ENCODE measurements at places on chromosomes 1 and 21. TPM values are rescaled to one million over a fixed set of nuclear protein-coding genes. Genes with fewer than 3 reads are reported as not detected.

GRCh38 chr1:86487811-86488141 is 19.0 kb downstream of the CLCA1 start:
- H3K4me1 ChIP-seq, result no peaks in the 10 kb centered on the region
- no peak overlapping the region for H3K27ac ChIP-seq
- DNase-seq, result no peak
- no peaks in the 10 kb centered on the region for H3K27me3 ChIP-seq
- no peaks in the 10 kb centered on the region for H3K36me3 ChIP-seq

DNA sequence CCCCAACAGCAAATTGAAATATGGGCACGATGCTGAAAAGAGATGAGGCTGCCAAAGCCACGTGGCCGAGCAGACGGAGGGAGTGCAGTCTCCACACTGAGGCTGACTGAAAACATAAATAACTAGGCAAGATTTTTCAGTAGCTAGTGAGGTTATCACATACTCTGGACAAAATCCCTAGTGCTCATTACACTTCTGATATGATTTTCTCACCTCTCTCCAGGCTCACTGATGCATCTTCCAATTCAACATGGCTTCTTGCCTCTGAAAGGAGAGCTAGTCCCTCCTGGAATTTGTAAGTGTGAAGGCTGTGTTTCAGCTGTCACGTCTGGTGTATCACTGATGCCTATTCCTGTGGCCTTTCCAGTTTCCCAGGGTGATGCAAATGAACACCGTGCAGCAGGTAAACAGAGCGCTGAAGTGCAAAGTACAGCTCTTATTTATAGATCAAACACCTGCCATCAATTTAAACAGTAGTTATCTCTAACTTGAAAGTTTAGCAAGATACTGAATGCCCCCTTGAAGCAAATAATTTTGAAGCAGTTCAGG is 656.1 kb downstream of the KIF26B start:
- no peaks in the 10 kb centered on the region for H3K27me3 ChIP-seq
- H3K4me3 ChIP-seq, result no peak overlapping the region
- no peaks in the 10 kb centered on the region for H3K36me3 ChIP-seq
- DNase-seq, result no peak

DNA sequence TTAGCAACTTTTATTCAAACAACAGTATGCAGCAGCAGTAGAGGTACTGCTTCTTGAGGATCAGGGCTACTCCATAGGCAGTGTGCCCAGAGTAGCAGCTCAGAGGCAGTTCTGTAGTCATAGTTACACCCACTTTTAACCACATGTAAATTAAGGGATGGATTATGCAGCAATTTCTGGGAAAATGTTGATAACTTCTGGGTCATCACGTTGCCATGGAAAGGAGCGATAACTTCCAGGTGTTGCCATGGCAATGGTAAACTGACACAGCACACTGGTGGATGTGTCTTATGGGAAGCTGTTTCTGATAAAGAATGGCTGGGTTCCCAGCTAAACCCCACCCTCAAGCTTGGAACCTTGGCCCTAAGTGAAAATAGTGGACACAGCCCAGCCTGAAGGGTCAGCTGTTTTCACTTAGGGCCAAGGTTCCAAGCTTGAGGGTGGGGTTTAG is 29.0 kb upstream of the PLA2G2A start:
- no peaks in the 10 kb centered on the region for H3K4me1 ChIP-seq
- no peak overlapping the region for H3K4me3 ChIP-seq
- peaks cover 5% of the 10 kb centered on the region for H3K27me3 ChIP-seq
- no peak overlapping the region for H3K27ac ChIP-seq
- no peaks in the 10 kb centered on the region for H3K36me3 ChIP-seq

DNA sequence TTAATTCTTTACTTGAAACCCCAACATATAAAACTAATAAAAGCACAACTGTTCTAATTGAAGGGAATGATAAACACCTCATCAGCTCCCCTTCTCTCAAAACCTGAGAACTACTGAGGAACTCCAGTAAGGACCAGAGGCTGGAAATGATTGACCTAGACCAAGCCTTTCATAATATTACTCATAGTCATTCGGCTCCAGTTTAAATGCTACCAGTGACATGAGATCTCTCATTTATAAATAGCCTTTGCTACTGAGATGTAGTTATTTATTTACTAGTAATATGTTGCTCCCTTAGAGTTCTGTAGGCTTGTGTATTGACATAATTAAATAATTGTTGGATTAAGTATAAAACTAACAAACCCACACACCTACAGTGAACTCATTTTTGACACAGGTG is 209.8 kb upstream of the PRMT6 start:
- no peaks in the 10 kb centered on the region for H3K4me1 ChIP-seq
- no peak overlapping the region for H3K4me3 ChIP-seq
- H3K27me3 ChIP-seq, result no peaks in the 10 kb centered on the region
- no peak for DNase-seq
- no peaks in the 10 kb centered on the region for H3K36me3 ChIP-seq

- H3K36me3 ChIP-seq, result no peaks in the 10 kb centered on the region
- no peak for DNase-seq
- no peak overlapping the region for H3K4me3 ChIP-seq
- no peaks in the 10 kb centered on the region for H3K4me1 ChIP-seq
- no peak overlapping the region for H3K27ac ChIP-seq
- no peaks in the 10 kb centered on the region for H3K27me3 ChIP-seq
Observed at GRCh38 chr1:59404796-59405195, 107.9 kb downstream of the FGGY start.

GRCh38 chr1:93840956-93841482 is 38.0 kb downstream of the DNTTIP2 start:
- H3K27me3 ChIP-seq, result no peaks in the 10 kb centered on the region
- no peaks in the 10 kb centered on the region for H3K36me3 ChIP-seq
- H3K4me1 ChIP-seq, result peaks cover 34% of the 10 kb centered on the region
- no peak for DNase-seq
- H3K27ac ChIP-seq, result no peak overlapping the region
- H3K4me3 ChIP-seq, result no peak overlapping the region

GRCh38 chr1:235425357-235425756 is 58.1 kb downstream of the TBCE start:
- DNase-seq, result no peak
- H3K27ac ChIP-seq, result no peak overlapping the region
- no peak overlapping the region for H3K4me3 ChIP-seq
- H3K27me3 ChIP-seq, result no peaks in the 10 kb centered on the region
- H3K36me3 ChIP-seq, result no peaks in the 10 kb centered on the region

GRCh38 chr1:242448910-242449645 is 75.4 kb downstream of the PLD5 start:
- H3K4me3 ChIP-seq, result no peak overlapping the region
- no peaks in the 10 kb centered on the region for H3K36me3 ChIP-seq
- no peak for DNase-seq
- no peaks in the 10 kb centered on the region for H3K4me1 ChIP-seq

GRCh38 chr1:118650107-118650807 is 337.9 kb downstream of the TBX15 start:
- no peak overlapping the region for H3K4me3 ChIP-seq
- no peaks in the 10 kb centered on the region for H3K27me3 ChIP-seq
- H3K27ac ChIP-seq, result no peak overlapping the region

The DENND2D gene
- 62.9 TPM for total RNA-seq

The CFHR4 gene
- total RNA-seq, result not detected

The SPRR2B gene
- total RNA-seq, result not detected

The HTR1D gene
- total RNA-seq, result not detected

The BCL2L15 gene
- total RNA-seq, result 0.50 TPM

The KIF21B gene
- 2.1 TPM for total RNA-seq

The HENMT1 gene
- total RNA-seq, result 2.3 TPM
